ENCODE measurements at places on chromosomes 3 and 15.

- no peak for DNase-seq
Measured at GRCh38 chr3:188937389-188937788, 234.4 kb upstream of the TPRG1 start.

DNA sequence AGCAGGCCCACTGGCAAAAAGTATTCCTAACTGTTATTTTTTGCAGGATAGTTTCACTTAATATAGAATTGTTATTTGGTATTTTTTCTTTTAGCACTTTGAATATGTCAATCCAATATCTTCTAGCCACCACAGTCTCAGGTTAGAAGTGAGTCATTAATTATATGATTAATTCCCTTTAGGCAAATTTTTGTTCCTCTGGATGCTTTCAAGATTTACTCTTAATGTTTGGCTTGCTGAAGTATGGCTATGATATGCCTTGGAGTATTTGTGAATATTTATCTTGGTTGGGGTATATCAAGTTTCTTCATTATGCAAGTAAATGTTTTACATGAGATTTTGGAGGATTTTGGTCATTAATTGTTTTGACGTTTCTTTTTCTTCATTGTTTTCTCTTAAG is 152.1 kb upstream of the ALCAM start:
- no peak for DNase-seq

DNA sequence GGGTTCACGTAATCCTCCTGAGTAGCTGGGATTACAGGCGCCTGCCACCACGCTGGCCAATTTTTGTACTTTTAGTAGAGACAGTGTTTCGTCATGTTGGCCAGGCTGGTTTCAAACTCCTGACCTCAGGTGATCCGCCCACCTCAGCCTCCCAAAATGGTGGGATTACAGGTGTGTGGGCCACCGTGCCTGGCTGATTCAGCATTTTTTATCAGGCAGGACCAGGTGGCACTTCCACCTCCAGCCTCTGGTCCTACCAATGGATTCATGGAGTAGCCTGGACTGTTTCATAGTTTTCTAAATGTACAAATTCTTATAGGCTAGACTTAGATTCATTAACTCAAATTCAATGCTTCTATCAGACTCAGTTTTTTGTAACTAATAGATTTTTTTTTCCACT is 9.4 kb downstream of the VHL start:
- DNase-seq: no peak

DNA sequence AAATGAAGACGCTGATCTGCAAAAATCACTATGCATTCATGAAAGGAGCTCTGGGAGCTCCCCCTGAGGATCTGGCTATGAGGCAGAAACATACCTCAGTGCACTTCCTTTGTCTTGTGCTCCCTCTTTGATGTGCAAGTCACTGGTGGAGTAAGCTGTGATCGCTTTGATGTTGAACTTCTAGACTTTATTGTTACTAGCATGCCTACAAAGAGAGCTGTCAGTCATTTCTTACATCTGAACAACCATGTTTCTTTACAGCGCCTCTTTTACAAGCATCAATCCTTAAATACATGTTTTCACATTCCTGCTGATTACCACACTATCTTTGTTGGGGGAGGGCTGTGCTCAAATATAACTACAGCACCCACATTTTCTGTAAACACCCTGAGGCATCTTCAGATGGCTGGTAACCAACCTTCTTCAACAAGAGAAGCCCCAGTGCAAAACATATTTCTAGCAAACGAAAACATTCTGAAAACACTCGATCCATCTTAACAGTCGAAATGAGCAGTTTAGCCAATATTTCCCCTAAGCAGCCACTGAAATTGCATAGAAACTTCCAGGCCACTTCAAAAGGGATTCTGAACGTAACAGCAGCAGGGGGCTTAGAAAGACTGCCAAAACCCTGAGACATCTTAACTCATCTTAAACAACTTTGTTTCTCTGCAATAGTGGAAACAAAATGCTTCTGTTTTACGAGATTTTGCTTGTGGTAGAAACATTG is 101.9 kb upstream of the ICE2 start:
- DNase-seq: no peak

DNA sequence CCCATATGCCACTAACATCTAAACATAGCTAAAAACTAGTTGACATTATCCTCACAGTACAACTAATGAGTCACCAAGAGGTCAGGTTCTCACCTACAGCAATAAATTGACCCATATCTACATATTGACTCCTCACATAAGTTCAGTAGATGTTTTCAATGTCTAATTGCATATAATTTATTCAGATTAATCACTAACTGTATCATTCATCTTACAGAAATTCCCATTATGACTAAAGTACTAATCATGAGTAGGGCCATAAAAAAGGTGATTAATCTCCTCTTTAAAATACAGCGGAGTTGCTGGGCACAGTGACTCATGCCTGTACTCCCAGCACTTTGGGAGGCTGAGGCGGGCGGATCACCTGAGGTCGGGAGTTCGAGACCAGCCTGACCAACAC is 82.4 kb upstream of the ST3GAL6 start:
- DNase-seq: no peak

- no peak for DNase-seq
Measured at GRCh38 chr3:64773137-64773536, 85.3 kb upstream of the ADAMTS9 start.

GRCh38 chr3:184237807-184238206 is 8.4 kb downstream of the VWA5B2 start:
- DNase-seq: no peak

GRCh38 chr15:98737159-98737558 is 88.8 kb downstream of the IGF1R start:
- peak; percentile 49 for DNase-seq

DNA sequence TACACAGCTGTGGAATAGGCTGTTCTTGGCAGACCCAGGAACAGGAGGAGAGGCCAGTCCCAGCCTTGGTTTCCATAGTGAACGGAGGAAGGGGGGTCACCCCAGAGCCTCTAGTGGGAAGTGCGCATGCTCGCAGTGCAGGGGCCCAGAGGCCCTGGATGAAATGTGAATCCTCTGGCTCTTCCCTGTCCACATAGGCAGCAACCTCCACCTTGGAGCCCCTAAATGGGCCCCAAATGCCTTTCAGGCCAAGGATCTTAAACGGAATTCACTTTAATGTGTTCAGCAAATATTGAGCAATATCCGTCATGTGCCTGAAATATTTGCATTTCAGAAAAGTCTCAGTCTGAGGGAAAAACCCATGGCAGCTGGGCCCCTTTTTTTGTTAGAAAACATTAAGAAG is 3.3 kb upstream of the NDN start:
- DNase-seq: peak; percentile 68

GRCh38 chr3:63857311-63857710 is 6.3 kb downstream of the THOC7 start:
- no peak for DNase-seq

GRCh38 chr3:190322604-190323245 is 479 bp upstream of the CLDN1 start:
- DNase-seq: no peak

- DNase-seq: peak; percentile 65
Measured at GRCh38 chr3:49022688-49023171, 809 bp downstream of the NDUFAF3 start.

- no peak for DNase-seq
Measured at GRCh38 chr3:196166741-196167140, 44.5 kb downstream of the ZDHHC19 start.

- no peak for DNase-seq
Measured at GRCh38 chr3:23747841-23748240, 57.9 kb upstream of the UBE2E1 start.

DNA sequence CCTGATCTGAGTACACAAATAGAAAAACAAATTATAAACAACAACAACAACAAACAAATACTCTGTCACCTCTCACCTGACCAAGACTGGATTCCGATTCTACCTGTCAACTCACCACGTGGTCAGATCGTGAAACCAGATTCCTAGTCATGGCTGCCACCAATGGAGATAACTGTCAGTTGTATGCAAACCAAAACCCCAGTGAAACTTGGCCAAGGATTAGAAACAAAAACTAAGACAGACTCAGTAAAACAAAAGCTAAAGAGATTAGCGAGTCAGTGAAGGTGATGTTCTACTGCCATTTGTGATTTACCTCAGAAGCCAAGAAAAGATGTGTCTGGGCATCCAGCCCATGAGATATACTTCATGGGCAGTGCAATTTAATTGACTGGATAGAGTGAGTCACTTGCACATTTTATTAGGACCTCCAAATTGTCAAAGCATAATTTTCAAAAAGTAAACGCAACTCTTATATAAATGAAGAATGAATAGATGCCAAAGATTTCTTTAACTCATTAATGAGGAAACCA is 31.1 kb downstream of the PHLDB2 start:
- DNase-seq: no peak

- DNase-seq: no peak
Measured at GRCh38 chr3:69095636-69096035, 10.9 kb downstream of the ARL6IP5 start.

DNA sequence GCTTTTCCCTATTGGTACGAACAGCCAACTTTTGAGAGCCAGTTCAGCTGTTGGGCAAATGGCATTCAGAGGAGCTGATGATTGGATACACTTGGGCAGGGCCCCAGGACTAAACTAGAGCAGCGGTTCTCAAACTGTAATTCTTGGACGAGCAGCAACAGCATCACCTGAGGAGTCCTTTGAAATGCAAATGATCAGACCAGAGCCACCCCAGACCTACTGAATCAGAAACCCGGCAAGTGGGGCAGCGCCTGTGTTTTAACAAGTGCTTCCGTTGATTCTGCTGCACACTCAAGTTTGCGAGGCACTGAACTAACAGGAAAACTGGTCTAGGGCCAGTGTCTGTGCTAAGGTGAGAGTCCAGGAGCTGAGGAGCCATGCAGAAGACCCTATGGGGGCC is 239.7 kb downstream of the UACA start:
- peak; percentile 42 for DNase-seq

- DNase-seq: no peak
Measured at GRCh38 chr15:94036156-94036555, 195.2 kb upstream of the MCTP2 start.

GRCh38 chr3:38521391-38521987 is 25.3 kb downstream of the EXOG start:
- peak; percentile 93 for DNase-seq

DNA sequence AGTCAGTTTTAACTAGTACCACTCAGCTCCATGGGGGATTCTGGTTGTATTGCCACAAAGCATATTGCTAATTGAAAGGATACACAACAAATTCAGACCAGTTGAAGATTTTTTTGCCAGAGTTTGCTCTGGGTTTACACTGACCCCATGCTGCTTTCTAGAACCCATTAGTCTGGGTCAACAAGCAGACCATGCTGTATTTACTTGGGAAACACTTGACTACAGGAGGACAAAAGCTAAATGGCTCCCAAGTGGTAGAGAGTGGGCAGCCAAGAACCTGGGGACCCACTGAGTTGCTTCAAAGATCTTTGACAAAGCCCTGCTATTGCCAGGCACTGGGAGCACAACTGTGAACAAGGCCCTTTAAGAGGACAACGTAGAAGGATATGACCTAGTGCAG is 86.8 kb upstream of the PSMD6 start:
- no peak for DNase-seq

GRCh38 chr3:193910886-193911738 is 224.8 kb upstream of the HES1 start:
- DNase-seq: no peak

DNA sequence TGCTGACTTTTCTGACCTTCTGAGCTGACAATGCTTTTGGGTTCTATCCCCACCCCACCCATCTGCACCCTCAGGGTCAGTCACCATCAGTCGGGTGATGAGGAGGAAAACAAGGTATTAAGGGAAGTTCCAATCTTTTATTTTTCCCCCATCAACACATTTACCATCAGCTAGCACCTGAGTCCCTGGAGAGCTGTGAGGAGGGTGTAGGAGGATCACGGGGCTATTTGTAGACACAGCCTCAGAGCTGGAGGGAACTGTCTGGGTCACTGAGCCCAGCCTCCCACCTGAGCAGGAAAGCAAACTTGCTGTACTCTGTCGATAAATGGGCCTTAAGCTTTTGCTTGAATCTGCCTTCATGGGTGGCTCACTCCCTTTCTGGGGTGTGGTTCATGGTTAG is 24.8 kb upstream of the ZFAND6 start:
- no peak for DNase-seq

GRCh38 chr3:56764904-56765547 is 36.7 kb downstream of the ARHGEF3 start:
- no peak for DNase-seq

GRCh38 chr15:98126326-98127085 is 166.0 kb downstream of the ARRDC4 start:
- DNase-seq: no peak

DNA sequence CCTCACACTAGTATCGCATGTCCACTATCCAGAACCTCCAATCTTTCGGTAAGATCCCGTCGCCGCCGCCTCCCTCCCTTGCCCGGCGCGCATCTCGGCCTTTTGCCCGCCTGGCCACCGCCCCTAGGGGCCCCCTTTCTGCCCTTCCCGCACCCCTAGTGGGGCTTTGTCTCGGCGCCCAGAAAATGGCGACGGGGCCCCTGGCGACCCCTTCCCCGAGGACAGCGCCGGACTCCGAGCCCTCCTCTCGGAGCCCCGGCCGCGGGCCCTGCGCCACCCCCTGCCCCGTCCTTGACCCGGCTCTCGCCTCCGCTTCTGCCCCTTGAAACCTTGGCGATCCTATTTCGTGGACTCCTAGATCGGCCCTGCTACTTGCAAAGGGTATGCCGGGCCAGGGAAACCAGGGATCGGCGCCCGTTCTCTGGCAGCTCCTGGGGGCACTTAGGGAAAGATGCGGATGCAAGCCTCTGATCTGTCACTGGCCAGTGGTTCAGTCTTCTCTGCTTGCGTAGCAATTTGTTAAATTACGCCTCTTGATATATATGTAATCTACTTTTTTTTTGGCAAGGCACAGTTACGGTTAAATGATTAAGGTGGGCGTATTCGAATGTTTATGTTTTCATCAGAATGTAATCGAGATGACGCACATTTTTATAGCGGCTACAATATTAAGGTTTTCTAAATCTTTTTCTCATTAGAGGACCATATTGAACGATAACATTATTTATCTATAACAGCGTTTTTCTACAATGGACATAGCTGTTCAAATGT is 603 bp downstream of the EIF1B start:
- peak; percentile 73 for DNase-seq

DNA sequence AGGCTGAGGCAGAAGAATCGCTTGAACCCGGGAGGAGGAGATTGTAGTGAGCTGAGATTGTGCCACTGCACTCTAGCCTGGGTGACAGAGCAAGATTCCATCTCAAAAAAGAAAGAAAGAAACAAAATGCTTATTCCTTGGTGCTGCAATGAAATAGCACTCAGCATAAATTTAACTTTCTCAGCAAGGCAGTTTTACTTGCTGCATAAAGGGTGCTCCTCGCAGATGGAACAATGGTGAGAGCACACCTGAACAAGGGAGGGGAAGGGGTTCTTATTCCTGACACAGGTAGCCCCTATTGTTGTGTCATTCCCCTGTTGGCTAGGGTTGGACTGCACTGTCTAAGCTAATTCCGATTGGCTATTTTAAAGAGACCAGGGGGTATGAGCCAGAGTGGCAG is 17.1 kb downstream of the PAK2 start:
- DNase-seq: no peak

DNA sequence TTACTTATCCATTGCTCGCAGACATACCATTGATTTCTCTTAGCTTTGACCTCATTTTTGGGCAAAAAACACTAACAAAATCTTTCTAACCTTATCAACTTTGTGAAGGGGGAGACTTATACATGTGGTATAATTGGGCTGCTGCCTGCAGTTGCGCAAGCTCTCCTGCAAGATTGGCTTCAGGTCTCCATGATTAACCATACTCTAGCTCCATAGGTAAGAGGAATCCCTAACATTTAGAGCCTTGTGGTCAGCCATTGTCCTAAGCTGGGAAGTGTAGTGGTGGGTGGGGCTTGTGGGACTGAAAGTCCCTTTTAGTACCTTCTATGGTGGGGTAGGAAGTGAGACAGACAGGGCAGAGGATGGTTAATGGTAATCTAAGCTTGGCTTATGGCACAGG is 179.6 kb upstream of the THRB start:
- peak; percentile 49 for DNase-seq

All from endodermal cell (in vitro differentiated cells).